Adrenal gland (tissue), 19 donors: ENCODE measurements at places on chromosomes 6 and 20. TPM values are rescaled to one million over a fixed set of nuclear protein-coding genes. Genes with fewer than 3 reads are reported as not detected.

- no peaks in the 10 kb centered on the region for H3K27me3 ChIP-seq
- H3K36me3 ChIP-seq: no peaks in the 10 kb centered on the region
- no peak for DNase-seq
- no peak overlapping the region for H3K4me3 ChIP-seq
Observed at GRCh38 chr6:18306977-18307376, 42.6 kb upstream of the DEK start.

GRCh38 chr6:116631379-116631990 lies 15.2 kb downstream of the RSPH4A start:
- no peaks in the 10 kb centered on the region for H3K4me1 ChIP-seq
- H3K36me3 ChIP-seq: no peaks in the 10 kb centered on the region
- no peak overlapping the region for H3K4me3 ChIP-seq
- no peak overlapping the region for H3K27ac ChIP-seq
- no peak for DNase-seq

Gene TMEM151B
- 3.3 TPM for total RNA-seq

DNA sequence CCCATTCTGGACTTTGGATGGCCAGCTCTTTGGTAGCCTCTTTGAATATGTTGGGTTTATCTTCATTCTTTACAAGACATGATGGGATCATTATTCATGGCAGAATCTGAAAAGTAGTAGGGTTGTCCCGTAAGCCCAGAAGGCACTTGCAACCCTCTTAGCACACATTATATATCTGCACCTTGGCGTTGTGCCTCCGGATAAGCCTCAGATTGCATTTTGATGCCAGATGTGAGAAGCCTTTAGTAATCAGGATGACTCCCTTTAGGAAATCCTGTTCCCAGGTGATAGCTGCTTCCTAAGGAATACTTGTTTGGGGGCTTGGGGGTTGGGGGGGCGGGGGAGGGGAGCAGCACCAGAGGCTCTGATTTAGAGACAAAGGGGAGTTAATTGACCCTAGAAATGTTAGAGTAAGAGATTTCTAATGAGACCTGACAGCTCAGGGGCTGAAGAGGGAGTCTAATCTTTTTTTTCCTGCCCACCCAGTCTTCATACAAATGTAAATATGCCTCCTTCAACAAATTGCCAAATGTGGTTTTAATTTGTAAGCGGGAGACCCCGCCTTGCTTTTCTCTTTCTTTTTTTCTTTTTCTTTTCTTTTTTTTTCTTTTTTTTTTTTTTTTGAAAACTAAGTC lies 55.1 kb downstream of the JAG1 start:
- no peak overlapping the region for H3K27ac ChIP-seq
- no peak overlapping the region for H3K4me3 ChIP-seq
- no peaks in the 10 kb centered on the region for H3K4me1 ChIP-seq

DNA sequence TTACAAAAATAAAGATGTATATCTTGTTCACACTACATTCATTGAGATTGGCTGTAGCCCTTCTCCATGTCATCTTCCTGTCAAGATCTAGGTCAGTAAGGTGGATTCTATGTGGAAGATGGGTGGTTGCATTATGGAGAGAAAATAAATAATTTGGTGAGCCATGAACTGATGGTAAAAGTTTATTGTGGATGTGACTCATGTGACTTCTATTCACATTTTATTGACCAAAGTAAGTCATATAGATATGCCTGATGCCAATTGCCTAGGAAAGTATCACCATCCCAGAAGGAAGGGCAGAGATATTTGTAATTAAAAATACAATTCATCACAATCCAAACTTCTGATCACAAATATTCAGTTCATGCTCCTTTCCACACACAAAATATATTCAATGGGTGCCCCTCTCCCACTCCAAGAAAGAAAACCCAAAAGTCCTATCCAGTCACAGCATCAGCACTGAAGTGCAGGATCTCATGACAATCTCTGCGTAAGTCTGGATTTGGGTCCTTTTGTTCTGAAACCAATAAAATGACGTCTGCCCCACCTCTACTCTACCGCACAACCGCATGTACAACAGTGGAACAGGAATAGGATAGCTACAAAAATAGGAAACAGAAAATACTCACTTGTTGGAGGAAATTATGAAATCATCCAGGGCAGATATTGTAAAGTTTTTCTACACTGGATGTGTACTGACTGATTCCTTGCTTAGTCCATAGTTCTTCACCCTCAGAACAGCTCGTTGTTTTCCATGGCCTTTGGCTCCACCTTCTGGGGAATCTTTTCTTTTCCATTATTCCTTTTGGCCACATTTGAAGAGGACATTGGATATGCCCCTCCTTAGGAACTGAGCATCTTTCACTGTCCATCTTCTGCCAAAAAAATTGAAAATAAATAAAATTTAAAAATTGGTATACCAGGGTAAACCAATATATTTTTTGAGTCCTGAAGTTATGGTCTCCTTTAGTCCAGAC lies 16.1 kb upstream of the SLC17A3 start:
- H3K4me1 ChIP-seq: no peaks in the 10 kb centered on the region
- H3K27me3 ChIP-seq: no peaks in the 10 kb centered on the region
- no peak overlapping the region for H3K4me3 ChIP-seq
- no peak overlapping the region for H3K27ac ChIP-seq
- DNase-seq: peak; percentile 61
- no peaks in the 10 kb centered on the region for H3K36me3 ChIP-seq

DNA sequence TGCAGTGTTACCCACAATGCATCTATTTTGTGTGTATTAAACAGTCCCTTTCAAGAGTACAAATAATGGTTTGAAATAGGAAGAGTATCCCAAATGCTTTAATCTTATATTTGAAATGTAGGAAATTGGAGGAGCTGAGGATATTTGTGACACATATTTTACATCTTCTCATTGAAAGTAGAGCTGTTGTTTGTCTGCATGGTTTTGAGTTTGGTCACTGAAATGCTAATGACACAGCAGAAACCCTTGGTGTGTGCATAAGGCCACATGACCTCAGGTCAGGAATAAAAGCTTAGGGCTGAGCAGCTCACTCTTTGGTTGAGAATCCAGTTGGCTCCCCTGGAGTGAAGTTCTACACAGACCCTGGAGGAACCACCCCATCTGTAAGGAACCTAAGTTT lies 49.8 kb downstream of the TPD52L1 start:
- H3K36me3 ChIP-seq: no peaks in the 10 kb centered on the region
- no peaks in the 10 kb centered on the region for H3K27me3 ChIP-seq
- no peak overlapping the region for H3K4me3 ChIP-seq

DNA sequence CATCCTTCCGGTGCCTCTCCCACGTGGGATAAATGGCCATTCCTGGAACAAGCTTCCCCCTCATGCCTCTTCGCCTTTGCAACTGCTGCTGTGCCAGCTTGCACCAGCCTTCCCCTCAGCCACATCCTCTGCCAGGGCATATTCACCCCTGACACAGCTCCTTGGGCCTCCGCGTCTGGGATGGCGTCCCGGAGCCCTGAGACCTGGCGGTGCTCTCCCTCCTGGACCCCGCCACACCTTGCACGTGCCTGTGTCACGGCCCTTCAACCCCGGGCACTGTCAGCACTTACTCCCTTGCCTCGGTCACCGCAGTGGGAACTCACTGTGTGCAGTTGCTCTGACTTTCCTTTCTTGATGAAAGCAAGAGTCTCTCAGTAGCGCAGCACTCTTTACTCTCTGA lies 13.2 kb downstream of the BPHL start:
- no peak overlapping the region for H3K27ac ChIP-seq
- no peak overlapping the region for H3K4me3 ChIP-seq
- no peaks in the 10 kb centered on the region for H3K36me3 ChIP-seq
- no peaks in the 10 kb centered on the region for H3K27me3 ChIP-seq
- no peak for DNase-seq
- no peaks in the 10 kb centered on the region for H3K4me1 ChIP-seq

DNA sequence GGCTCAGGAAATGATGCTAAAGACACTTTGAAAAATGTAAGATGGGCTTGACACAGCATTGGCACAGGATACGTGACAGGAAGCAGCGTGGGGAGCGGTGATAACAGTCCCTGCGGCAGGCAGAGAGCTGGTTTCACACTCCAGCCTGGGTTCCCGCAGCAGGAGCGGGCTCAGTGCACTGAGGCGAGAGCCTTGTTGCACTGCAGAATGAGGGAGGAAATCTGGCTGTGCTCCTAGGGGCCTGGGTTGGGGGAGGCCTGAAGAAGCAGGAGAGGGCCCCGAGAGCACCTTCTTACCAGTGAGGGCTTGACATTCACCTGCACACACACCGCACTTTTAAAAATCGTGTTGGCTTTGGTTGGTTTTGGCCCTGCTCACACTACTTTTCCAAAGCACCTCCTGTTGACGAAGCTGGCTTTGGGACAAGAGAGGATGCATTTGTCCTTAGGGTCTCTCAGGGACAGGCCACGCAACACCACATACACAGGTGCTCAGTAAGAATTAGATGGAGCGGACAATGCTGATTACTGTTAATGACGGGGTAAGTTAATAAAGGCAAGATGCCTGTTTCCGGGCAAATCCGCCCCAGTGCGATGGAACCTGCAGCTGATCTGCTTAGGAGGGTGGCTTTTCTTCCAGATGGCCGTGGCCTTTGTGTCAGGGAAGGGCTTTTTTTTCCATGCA lies 49.4 kb upstream of the ARMC2 start:
- peak overlapping the region; percentile 56 for H3K27ac ChIP-seq
- no peak overlapping the region for H3K4me3 ChIP-seq
- H3K36me3 ChIP-seq: no peaks in the 10 kb centered on the region
- DNase-seq: peak; percentile 78

Gene KIF6
- total RNA-seq: 4.2 TPM

GRCh38 chr20:62724692-62725595 lies 16.3 kb downstream of the NTSR1 start:
- peaks cover 27% of the 10 kb centered on the region for H3K27me3 ChIP-seq
- H3K4me3 ChIP-seq: no peak overlapping the region
- no peaks in the 10 kb centered on the region for H3K4me1 ChIP-seq
- H3K36me3 ChIP-seq: no peaks in the 10 kb centered on the region

Gene SLC4A11
- total RNA-seq: 9.1 TPM

DNA sequence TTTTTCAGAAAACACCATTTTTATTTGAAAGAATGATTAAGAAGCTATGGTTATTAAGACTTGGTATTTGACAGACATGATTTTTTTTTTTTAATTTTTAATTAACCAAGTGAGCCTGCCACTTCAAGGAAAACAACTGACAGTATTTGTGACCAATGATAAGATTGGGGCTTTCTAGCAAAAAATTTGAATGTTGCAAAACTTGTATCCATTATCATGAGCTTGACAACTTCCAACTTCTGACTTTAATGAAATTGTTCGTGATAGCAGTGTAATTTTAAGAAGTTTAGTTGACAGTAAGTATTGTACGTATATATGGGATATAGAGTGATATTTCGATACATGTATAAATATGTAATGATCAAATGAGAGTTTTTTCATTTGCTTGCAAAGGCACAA lies 21.6 kb upstream of the POM121L2 start:
- no peaks in the 10 kb centered on the region for H3K36me3 ChIP-seq
- H3K27ac ChIP-seq: no peak overlapping the region
- no peaks in the 10 kb centered on the region for H3K4me1 ChIP-seq

Gene SCRT2
- not detected for total RNA-seq

Gene MOXD1
- 39.1 TPM for total RNA-seq

GRCh38 chr6:163344411-163344810 lies 70.1 kb upstream of the QKI start:
- peaks cover 3% of the 10 kb centered on the region for H3K4me1 ChIP-seq
- H3K27ac ChIP-seq: no peak overlapping the region
- no peak for DNase-seq
- no peaks in the 10 kb centered on the region for H3K36me3 ChIP-seq
- no peak overlapping the region for H3K4me3 ChIP-seq

Gene INSM1
- total RNA-seq: 0.44 TPM

DNA sequence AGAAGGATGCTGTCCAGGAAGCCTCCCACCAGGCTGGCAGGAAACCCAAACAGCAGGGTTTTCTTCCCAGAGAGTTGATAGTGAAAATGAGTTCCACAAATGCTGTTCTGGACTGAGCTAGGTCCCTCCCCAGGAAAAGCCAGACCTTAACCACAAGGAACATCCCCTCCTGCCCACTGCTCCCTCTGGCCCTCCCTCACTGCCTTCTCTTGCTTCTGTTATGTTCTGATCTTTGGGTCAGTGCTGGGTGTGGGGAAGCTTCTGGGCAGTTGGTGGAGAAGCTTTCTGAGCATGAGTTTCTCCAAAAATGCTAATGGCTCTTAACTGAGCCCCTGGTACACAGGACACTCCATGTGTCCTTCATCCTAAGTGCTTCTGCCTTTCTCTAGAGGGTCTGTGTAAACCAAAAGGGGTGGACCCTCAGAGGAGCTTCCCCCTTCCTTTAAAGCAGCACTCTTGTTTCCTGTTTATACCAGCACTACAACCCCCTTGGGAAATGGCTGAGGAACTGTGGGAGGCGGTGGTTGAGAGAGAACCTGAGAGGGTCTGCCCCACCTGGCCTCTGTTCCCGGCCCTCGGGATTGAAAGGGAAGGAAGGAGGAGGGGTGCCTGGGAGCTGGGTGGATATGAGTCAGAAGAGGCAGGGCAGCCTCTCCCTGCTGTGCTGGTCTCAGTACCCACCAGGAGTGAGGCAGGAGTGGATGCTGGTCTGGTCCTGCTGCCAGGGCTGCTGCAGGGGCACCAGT lies 42.0 kb downstream of the CDS2 start:
- H3K4me3 ChIP-seq: no peak overlapping the region
- peaks cover 23% of the 10 kb centered on the region for H3K4me1 ChIP-seq
- peak overlapping the region; percentile 74 for H3K27ac ChIP-seq
- no peaks in the 10 kb centered on the region for H3K27me3 ChIP-seq
- DNase-seq: peak; percentile 55

DNA sequence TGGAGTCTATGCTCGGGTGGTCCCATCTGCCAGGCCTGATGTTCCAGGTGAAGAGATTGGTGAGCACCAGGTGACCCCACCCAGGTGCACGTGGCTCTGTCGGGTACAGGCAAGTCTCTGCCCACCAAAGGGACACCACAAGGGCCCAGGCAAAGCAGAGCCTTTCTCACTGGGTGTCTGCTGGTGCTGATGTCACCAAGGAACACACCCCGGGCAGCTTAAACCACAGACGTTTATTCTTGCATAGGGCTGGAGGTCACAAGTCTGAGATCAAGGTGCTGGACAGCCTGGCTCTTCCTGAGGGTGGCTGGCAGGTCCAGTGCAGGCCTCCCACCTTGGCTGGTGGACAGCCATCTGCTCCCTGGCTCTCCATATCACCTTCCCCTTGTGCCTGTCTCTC lies 100.7 kb upstream of the CD93 start:
- no peak overlapping the region for H3K4me3 ChIP-seq
- no peak for DNase-seq

Gene FHL5
- total RNA-seq: 19.1 TPM

Gene FOXS1
- 0.88 TPM for total RNA-seq

Gene RSPH4A
- total RNA-seq: not detected

Gene TP53TG5
- total RNA-seq: 0.65 TPM

Gene POM121L2
- total RNA-seq: not detected

DNA sequence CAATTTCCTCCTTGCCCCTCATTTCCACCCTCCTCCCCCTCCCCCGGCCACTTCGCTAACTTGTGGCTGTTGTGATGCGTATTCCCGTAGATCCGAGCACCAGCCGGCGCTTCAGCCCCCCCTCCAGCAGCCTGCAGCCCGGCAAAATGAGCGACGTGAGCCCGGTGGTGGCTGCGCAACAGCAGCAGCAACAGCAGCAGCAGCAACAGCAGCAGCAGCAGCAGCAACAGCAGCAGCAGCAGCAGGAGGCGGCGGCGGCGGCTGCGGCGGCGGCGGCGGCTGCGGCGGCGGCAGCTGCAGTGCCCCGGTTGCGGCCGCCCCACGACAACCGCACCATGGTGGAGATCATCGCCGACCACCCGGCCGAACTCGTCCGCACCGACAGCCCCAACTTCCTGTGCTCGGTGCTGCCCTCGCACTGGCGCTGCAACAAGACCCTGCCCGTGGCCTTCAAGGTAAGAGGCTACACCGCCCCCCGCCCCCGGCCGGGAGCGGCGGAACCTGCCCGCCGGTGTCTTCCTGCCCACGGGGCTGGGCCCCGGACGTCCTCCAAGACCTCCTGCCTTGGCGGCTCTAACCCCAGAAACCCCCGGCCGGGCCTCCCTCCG lies 44.9 kb upstream of the SUPT3H start:
- DNase-seq: peak; percentile 57
- peaks cover 52% of the 10 kb centered on the region for H3K27me3 ChIP-seq
- H3K4me1 ChIP-seq: peaks cover 16% of the 10 kb centered on the region
- H3K4me3 ChIP-seq: no peak overlapping the region
- no peak overlapping the region for H3K27ac ChIP-seq
- no peaks in the 10 kb centered on the region for H3K36me3 ChIP-seq
